ENCODE measurements at places on chromosomes 16 and 17.
A peak's percentile ranks its signal among the peaks of the same experiment; 100 is the strongest.

- DNase-seq = no peak
These were observed 361.3 kb upstream of the SOX9 start for GRCh38 chr17:71759422-71760060.

DNA sequence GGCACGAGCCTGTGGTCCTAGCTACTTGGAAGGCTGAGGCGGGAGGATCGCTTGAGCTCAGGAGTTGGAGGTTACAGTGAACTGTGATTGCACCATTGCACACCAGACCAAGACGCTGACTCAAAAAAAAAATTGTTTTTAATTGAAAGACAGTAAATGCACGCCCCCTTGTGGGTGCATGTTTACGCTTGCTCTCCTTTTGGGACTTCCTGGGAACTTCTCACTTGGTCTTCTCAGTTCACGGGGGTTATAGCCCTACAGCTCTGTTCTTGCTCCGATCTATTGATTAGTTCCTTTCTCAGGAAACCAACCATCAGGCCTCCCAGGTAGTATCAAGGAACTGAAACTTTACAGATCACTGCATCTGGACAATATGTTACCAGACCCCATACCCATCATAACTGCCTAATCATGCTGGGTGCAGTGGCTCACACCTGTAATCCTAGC, 14.2 kb upstream of the RIPOR1 start:
- peak; percentile 39 for DNase-seq

- no peak for DNase-seq
These were observed 840 bp upstream of the CD300LB start for GRCh38 chr17:74532115-74532514.

- DNase-seq = no peak
These were observed 20.6 kb upstream of the PIK3R6 start for GRCh38 chr17:8887834-8888703.

DNA sequence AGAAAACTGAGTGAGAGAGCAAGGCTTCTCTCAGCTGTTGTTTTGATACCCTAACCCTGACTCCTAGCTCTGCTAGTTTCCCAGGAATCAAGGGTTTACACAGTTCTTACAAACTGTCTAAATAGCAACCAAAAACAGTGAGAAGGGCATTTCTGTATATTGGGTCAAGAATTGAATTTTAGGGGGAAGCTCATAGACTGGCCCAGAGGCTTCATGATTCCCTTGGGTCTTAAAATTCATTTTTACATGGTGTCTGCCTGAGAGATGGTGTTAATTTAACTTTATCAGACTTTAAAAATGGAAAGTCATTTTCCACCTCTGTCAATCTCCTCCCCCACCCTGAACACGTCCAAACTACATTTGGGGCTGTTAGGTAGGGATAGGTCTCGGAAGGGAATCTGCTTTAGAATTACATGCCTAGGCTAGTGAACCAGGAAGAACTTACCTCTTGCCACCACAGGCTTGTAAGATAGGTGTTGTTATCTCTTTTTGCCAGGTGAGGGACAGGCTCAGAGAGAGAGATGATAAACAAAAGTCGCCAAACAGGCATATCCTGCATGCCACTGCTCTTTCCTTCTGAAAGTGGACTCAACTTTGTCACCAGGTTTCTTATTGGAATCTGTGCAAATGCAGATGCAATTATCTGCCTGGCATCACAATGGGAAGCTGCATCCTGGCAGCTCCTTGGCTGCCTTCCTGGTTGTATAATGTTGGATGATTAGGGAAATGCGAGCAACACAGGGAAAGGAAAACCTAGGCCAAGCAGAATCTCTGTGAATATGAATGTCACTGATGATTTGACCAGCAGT, 3.1 kb downstream of the PHAF1 start:
- no peak for DNase-seq

DNA sequence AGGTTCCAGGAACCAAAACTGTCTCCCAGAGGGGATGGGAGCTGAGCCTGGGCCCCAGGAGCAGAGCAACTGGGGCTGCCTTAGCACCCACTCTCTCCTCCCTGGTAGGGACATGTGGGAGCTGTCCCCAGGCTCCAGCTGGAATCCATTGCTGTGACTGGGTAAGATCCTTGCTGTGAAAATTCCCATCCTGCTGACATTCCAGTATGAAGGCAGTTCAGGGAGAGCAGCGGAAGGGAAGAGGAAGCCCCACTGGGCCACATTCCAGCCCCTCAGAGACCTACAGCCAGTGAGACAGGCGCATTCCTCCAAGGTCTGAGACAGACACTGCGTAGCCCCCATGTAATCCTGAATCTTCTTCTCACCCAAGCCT, 24.2 kb downstream of the MYO18A start:
- no peak for DNase-seq

DNA sequence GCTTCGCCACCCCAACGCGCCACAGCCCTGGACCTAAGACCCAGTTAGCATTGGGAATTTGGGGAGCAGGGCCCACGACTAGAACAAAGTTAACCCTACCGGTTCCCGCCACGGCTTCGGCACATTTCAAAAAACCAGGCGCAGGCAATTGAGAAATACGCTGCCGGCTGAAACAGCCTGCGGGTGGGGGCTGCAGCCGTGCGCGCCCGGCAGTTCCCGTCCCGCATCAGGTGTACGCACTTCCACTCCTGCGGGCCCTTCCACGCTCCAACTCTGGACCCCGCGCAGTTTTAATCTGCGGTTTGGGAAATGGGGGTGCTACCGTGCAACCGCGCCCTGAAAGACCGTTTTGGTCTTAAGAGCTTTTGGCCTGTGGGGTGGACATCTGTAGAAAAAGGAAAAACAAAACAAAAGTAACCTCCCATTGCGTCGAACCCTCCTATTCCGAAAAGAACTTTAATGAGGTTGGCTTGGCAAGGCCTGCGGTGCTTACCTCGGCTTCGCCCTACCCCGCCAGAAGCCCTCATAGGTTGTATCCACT, 7.1 kb downstream of the IRX5 start:
- DNase-seq = no peak

GRCh38 chr16:70784692-70785555, 16.0 kb downstream of the VAC14 start:
- DNase-seq = no peak

GRCh38 chr17:5011928-5012327, 14.2 kb downstream of the KIF1C start:
- DNase-seq = no peak

- DNase-seq = no peak
These were observed 572 bp downstream of the KSR1 start for GRCh38 chr17:27456681-27457359.

GRCh38 chr16:49854796-49855203, 1.1 kb downstream of the ZNF423 start:
- DNase-seq = no peak

GRCh38 chr17:28371245-28372202, at the start of gene SARM1:
TSS of gene SARM1 (plus strand) at chr17:28371694. CDS start at chr17:28372033, 339 bp downstream.
- peak; percentile 60 for DNase-seq

GRCh38 chr16:75921281-75921680, 195.0 kb upstream of the CPHXL start:
- DNase-seq = no peak

DNA sequence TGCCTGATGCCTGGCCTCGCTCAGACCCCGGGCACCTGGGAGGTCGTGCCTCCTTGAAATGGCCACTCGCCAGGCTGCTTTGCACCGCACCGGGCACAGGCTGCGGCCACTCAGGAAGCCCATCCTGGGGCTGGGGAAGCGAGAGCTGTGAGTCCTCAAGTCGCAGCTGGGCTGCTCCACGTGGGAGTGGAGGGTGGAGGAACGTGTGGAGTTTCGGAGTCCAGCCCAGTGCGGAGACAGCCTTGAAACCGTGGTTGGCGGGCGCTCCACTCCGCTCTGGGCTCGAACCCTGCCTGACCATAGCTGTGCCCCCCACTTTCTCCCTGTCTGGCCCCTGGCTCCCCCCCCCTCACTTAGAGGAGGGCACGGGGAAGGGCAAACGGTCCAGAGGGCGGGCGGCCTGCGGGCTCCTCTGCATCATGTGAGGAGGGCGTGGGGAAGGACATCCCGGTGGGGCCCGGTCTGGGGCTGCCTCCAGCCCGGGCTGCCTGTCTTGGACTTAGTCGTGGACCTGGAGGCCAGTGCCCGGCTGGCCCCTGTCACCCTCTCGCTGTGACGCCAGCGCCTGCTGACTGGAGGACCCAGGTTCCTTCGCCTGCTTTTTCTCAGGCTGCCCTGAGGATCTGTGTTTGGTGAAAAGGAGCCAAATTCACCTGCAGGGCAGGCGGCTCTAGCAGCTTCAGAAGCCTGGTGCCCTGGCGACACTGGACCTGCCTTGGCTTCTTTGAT, 2.5 kb downstream of the UBE2I start:
- no peak for DNase-seq
